CD4-positive, alpha-beta T cell (primary cell): ENCODE measurements at places on chromosomes 5 and 9. TPM values are rescaled to one million over a fixed set of nuclear protein-coding genes. Genes with fewer than 3 reads are reported as not detected.

- no peak overlapping the region for H3K27ac ChIP-seq
- no peak overlapping the region for H3K4me3 ChIP-seq
- DNase-seq, result no peak
- no peaks in the 10 kb centered on the region for H3K36me3 ChIP-seq
Measured at GRCh38 chr5:89120719-89121118, 237.7 kb upstream of the MEF2C start.

The C9orf72 gene
- total RNA-seq, result 39.2 TPM

DNA sequence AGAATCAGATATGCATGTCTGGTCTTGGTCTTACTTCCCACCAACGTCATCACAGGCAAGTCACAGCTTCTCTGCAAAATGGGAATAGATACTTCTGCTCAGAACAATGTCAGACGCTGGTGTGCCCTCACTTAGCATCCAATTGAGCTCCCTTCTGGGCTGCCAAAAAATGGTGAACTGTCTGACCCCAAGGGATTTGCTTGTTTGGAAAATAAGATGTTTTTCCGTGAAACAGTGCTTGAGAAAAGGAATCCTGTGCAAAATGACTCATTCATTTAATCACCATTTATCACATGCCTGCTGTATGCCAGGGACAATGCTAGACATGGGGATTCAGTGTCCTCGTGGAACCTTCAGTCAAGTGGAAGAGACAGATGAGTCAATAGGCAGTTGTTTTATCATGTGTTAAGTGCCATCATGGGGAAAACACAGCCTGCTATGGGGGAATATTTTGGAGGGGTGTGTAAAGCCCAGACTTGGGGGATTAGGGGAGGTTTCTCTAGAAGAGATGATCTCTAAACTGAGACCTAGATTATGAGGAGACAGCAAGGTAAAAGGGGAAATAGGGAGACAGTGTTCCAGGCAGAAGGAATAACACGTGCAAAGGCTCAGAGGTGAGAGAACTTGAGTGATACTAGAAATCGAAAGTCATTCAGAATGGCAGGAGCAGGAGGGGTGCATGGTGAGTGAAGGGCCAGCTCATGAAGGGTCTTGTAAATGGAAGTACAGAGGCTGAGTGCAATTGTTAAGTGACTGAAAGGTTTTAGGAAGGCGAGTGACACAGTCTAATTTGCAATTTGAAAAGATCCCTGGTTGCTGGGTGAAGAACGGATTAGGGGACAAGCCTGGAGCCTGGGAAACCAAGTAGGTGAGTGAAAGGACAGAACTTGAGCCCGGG, 3.9 kb downstream of the NIPAL4 start:
- no peak overlapping the region for H3K4me3 ChIP-seq
- peaks cover 17% of the 10 kb centered on the region for H3K4me1 ChIP-seq
- no peaks in the 10 kb centered on the region for H3K36me3 ChIP-seq
- peaks cover 13% of the 10 kb centered on the region for H3K27me3 ChIP-seq

- no peak for DNase-seq
- H3K4me3 ChIP-seq, result no peak overlapping the region
- H3K36me3 ChIP-seq, result no peaks in the 10 kb centered on the region
- no peaks in the 10 kb centered on the region for H3K27me3 ChIP-seq
Measured at GRCh38 chr5:76290321-76290757, 112.7 kb upstream of the IQGAP2 start.

- no peak for DNase-seq
- no peak overlapping the region for H3K4me3 ChIP-seq
- H3K27ac ChIP-seq, result no peak overlapping the region
Measured at GRCh38 chr9:114423181-114423580, 35.4 kb upstream of the AKNA start.

The EIF4EBP3 gene
- 15.1 TPM for total RNA-seq

The FRRS1L gene
- total RNA-seq, result not detected

The SERF1A gene
- total RNA-seq, result 6.8 TPM

GRCh38 chr9:134393582-134394280, 67.5 kb downstream of the RXRA start:
- H3K4me3 ChIP-seq, result no peak overlapping the region
- H3K4me1 ChIP-seq, result peaks cover 90% of the 10 kb centered on the region
- DNase-seq, result peak; percentile 19
- no peaks in the 10 kb centered on the region for H3K27me3 ChIP-seq
- no peaks in the 10 kb centered on the region for H3K36me3 ChIP-seq
